ENCODE measurements at places on chromosomes 12 and 14.

GRCh38 chr12:112887550-112887949 is 19.2 kb upstream of the OAS1 start:
- DNase-seq, result no peak

DNA sequence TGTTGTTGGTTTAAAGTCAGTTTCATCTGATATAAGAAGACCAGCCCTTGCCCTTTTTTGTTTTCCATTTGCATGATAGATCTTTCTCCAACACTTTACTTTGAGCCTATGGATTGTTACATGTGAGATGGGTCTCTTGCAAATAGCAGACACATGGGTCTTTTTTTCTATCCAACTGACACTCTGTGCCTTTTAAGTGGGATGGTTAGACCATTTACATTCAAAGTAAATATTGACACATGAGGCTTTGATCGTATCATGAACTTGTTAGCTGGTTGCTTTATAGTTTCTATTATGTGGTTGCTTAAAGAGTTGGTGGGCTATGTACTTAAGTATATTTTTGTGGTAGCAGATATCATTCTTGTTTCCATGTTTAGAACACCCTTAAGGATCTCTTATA is 213.4 kb upstream of the G2E3 start:
- DNase-seq, result no peak

GRCh38 chr12:118164798-118165486 is 29.0 kb downstream of the PEBP1 start:
- DNase-seq, result peak; percentile 20

GRCh38 chr14:91241863-91242262 is 2.6 kb downstream of the GPR68 start:
- DNase-seq, result no peak

- DNase-seq, result no peak
Observed at GRCh38 chr14:22010545-22011252, 337.1 kb upstream of the OR4E1 start.

- DNase-seq, result peak; percentile 9
Observed at GRCh38 chr12:66244446-66244845, 55.4 kb downstream of the IRAK3 start.

DNA sequence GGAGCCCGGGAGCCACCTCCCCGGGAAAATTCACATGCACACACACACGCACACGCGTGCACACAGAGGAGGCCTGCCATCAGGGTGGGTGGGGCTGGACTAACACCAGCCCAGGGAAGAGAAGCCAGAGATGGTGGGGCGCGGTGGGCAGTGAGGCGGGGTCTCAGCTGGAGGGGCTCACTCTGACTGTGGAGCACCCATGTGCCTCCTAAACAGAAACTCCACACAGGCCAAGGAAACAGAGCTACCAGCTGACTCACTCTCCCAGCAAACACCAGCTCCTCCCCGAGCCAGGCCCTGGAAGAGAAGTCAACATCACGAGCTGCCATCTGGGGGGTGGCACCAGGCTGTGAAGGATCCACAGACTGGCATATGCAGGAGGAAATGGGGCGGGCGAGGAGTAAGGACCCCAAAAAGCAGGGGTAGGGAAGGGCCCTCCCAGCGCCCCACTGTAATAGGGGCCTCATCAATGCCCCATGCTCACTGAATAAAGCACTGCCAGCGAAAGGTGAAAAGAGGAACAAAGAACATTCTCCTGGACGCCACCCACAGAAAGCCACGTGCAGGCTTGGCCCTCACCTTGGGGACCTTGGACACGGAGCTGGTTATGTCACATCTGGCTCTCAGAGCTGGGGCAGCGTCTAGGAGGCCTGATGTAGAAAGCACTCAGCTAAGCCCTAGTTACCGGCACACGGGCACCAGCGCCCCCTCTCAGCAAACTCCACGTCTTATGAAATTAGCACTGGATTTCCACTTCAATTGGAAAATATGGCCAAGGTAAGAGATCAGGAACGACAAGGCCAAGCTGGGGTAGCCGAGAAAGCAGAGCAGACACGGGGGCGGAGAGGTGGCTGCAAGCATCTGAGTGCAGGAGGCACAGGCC is 8.4 kb upstream of the INF2 start:
- DNase-seq, result peak; percentile 72

DNA sequence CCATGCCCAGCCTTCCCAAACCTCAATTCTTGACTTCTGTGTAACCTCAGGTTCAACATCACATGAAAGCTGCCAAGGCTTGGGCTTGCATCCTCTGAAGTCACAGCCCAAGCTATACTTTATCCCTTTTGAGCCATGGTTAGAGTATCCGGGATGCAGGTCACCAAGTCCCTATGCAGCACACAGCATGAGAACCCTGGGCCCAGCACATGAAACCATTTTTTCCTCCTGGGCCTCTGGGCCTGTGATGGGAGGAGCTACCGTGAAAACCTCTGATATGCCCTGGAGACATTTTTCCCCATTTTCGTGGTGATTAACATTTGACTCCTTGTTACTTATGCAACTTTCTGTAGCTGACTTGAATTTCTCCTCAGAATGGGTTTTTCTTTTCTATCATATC is 25.8 kb upstream of the DIO2 start:
- no peak for DNase-seq

DNA sequence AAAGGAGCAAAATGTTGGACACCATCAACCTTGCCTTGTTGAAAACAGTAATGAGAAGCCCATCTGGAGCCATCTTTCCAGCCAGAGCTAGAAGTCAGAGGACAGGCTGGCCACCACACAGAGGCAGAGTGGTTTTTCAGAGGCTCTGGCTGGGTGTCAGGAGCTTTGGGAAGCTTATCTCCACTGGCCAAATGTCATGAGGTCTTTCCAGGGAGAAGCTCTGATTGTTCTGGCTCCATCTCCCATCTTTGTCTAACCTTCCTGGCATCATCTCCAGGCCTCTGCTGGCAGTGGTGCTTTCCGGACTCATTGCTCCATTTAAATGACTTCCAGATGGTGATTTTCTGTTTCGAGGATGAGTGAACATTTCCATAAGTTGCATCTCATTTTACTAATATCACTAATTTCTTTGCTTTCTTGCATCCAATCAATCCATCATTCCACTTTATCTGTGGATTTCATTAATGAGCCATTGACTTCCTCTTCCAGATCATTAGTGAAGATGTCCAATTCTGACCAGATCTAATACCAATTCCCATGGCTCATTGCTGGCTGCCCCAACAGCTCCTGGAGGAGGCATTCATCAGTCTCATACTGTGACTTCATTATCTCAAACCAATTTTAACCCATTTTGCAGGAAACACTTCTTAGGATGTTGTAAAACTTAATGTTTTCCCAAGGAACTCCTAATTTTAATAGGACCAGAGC is 35.3 kb upstream of the TMTC1 start:
- DNase-seq, result no peak

GRCh38 chr14:94128216-94128839 is 1.1 kb downstream of the IFI27L2 start:
- DNase-seq, result no peak

GRCh38 chr12:79997096-79997791 is 62.3 kb upstream of the PPP1R12A start:
- peak; percentile 53 for DNase-seq

GRCh38 chr12:131867891-131868675 is 26.3 kb upstream of the ULK1 start:
- DNase-seq, result no peak

DNA sequence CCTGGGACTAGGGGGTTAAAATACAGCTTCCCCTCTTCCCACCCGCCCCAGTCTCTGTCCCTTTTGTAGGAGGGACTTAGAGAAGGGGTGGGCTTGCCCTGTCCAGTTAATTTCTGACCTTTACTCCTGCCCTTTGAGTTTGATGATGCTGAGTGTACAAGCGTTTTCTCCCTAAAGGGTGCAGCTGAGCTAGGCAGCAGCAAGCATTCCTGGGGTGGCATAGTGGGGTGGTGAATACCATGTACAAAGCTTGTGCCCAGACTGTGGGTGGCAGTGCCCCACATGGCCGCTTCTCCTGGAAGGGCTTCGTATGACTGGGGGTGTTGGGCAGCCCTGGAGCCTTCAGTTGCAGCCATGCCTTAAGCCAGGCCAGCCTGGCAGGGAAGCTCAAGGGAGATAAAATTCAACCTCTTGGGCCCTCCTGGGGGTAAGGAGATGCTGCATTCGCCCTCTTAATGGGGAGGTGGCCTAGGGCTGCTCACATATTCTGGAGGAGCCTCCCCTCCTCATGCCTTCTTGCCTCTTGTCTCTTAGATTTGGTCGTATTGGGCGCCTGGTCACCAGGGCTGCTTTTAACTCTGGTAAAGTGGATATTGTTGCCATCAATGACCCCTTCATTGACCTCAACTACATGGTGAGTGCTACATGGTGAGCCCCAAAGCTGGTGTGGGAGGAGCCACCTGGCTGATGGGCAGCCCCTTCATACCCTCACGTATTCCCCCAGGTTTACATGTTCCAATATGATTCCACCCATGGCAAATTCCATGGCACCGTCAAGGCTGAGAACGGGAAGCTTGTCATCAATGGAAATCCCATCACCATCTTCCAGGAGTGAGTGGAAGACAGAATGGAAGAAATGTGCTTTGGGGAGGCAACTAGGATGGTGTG is 1.9 kb downstream of the GAPDH start:
- no peak for DNase-seq

GRCh38 chr14:39395555-39396254 is 36.5 kb downstream of the FBXO33 start:
- DNase-seq, result peak; percentile 6

- DNase-seq, result no peak
Observed at GRCh38 chr12:93833946-93834345, 156.8 kb downstream of the CRADD start.

- peak; percentile 50 for DNase-seq
Observed at GRCh38 chr12:8698879-8699278, 1.1 kb downstream of the RIMKLB start.

DNA sequence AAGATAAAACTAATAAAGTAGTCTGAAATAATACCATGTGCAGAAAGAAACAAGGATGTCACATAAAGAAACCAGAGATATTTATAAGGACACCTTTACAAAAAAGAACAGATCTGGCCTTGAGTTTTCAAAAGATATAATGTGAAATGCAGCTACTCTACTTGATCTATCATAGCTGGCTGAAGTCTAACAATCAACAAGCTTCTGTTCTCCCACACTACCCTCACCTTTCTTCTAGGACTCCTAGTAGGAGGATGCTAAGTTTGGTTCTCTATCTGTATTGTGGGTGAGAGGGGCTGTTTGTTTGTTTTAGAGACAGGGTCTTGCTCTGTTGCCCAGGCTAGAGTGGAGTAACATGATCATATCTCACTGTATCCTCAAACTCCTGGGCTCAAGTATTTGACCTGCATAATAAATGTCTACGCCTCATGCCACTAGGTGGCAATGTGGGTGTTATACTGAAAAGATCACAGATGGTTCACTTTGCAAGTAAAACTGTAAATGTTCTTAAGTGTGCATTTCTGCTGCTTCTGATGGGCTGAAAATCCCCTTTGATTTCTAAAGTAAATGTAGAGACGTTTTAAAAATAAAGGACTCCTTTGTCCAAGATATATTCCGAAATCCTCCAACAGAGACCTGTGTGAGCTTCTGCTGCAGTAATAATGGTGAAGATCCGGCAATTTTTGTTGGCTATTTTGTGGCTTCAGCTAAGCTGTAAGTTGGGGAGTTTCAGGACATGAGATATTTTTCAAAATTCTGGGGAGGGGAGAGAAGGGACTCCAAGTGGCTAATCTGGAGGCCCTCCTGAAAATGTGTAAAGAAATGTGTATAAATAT is 269.3 kb downstream of the DAD1 start:
- peak; percentile 39 for DNase-seq

GRCh38 chr14:24372701-24373416 is 4.9 kb downstream of the NFATC4 start:
- DNase-seq, result peak; percentile 32

- DNase-seq, result no peak
Observed at GRCh38 chr12:111102102-111102739, 181.8 kb upstream of the MYL2 start.

- no peak for DNase-seq
Observed at GRCh38 chr12:67625004-67625403, 23.5 kb upstream of the DYRK2 start.

- peak; percentile 26 for DNase-seq
Observed at GRCh38 chr12:55932551-55932910, 1.6 kb downstream of the DGKA start.

DNA sequence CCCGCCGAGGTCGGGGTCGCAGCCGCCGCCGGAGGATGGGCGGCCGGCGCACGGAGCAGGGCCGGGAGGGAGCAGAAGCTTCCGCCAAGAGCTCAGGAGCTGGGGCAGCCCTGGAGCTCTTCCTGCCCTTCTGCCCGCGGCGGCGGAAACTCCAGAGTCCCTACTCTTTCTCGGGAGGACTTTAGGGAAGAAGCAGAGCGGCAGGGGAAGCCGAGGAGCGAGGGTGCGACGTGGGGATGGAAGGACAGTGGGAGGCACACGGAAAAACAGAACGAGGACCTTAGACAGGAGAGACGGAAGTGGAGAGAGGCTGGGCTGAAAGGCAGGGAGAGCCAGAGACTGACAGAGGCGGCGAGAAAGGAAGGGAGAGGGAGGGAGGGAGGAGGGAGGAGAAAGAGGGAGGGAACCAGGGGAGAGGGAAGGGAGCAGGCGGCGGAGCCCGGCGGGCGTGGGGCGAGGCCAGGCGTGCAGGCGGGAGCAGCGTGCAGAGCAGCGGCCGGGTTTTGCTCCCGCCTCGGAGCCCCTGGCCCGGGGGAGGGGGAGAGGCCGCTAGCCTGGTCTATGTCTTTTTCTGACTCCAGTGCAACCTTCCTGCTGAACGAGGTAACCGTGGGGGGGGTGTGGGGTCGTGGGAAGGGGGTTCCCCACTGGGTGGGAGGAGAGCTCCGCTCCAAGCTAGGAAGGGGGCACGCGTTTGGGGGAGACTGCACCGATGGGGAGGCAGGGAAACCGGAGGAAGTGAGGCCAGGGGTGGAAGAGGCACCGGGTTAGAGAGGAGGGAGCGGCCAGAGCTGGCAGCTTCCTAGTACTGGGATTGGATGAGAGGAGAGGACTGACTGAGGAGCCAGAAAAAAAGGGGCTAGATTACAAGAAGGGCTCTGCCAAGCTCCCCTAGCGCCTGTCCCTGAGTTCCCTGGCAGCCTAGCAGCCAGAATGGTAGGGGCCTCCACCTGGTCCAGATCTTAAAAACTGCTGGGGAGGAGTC is 2.9 kb upstream of the CACNB3 start:
- DNase-seq, result peak; percentile 82

GRCh38 chr12:32486158-32486557 is 86.8 kb downstream of the FGD4 start:
- no peak for DNase-seq

DNA sequence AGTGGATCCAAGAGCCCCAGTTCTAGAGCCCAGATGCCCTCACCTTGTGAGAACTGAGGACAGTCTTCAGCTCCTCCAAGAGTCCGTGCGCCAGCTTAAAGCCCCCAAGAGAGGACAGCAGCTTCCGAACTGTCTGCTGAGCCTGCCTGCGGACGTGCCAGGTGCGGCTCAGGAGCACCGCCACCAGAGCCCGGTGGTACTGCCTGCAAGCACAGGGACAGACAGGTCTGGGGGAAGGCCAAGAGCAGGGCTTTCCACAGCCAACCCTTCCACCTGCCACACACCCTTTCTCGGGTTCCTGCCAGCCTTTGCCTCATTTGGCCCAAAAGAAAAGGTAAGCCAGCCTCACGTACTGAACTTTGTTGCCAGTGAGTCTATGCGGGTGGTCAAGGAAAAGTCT is 30.2 kb downstream of the GCN1 start:
- DNase-seq, result no peak
